ENCODE measurements at places on chromosomes 4 and X. TPM values are rescaled to one million over a fixed set of nuclear protein-coding genes. Genes with fewer than 3 reads are reported as not detected.

STARD8 gene
- total RNA-seq, result 1.8 TPM

GLRA3 gene
- not detected for total RNA-seq

ZNF157 gene
- not detected for total RNA-seq

SOD3 gene
- not detected for total RNA-seq

TMPRSS11A gene
- total RNA-seq, result not detected

PLAC8 gene
- 1.1 TPM for total RNA-seq

DDX53 gene
- total RNA-seq, result not detected
